ENCODE measurements at places on chromosomes 4 and X. TPM values are rescaled to one million over a fixed set of nuclear protein-coding genes. Genes with fewer than 3 reads are reported as not detected.

NPY1R gene
- not detected for total RNA-seq

MBNL3 gene
- 21.7 TPM for total RNA-seq

INTU gene
- 11.4 TPM for total RNA-seq

REELD1 gene
- not detected for total RNA-seq

GPR173 gene
- 0.57 TPM for total RNA-seq

METTL14 gene
- 42.0 TPM for total RNA-seq

ENPP6 gene
- not detected for total RNA-seq

All from esophagus squamous epithelium (tissue), 5 donors.